ENCODE measurements at places on chromosomes 5 and 9. TPM values are rescaled to one million over a fixed set of nuclear protein-coding genes. Genes with fewer than 3 reads are reported as not detected.

The NUTM2G gene
- total RNA-seq: not detected

The NOL6 gene
- total RNA-seq: 32.4 TPM

The MYO10 gene
- 61.2 TPM for total RNA-seq

The AK8 gene
- total RNA-seq: 0.32 TPM

The MOB3B gene
- total RNA-seq: 0.43 TPM

The GPR21 gene
- total RNA-seq: 1.9 TPM

The ALDOB gene
- not detected for total RNA-seq

The CCL27 gene
- not detected for total RNA-seq

The WNT8A gene
- not detected for total RNA-seq

The NEUROG1 gene
- not detected for total RNA-seq

The GCNT4 gene
- 46.2 TPM for total RNA-seq

The SLC36A3 gene
- total RNA-seq: not detected

The IRX4 gene
- not detected for total RNA-seq

The CAVIN4 gene
- 1.3 TPM for total RNA-seq

The GFI1B gene
- total RNA-seq: 0.32 TPM

The TAF11L5 gene
- total RNA-seq: not detected

The PCDHB10 gene
- total RNA-seq: under 0.01 TPM

The SH3PXD2B gene
- 32.2 TPM for total RNA-seq

The C9orf153 gene
- not detected for total RNA-seq

The PLGRKT gene
- 20.3 TPM for total RNA-seq

The ECM2 gene
- total RNA-seq: 2.6 TPM

The TTC16 gene
- total RNA-seq: not detected

The NUP155 gene
- 32.2 TPM for total RNA-seq

The IL17B gene
- total RNA-seq: not detected

The FGF18 gene
- total RNA-seq: under 0.01 TPM

The PRDM9 gene
- not detected for total RNA-seq

The PCDHB2 gene
- total RNA-seq: 0.32 TPM

The TICAM2 gene
- 7.1 TPM for total RNA-seq

The ADAMTS13 gene
- total RNA-seq: 1.3 TPM

The FOXD4L3 gene
- not detected for total RNA-seq

The RANBP17 gene
- total RNA-seq: 33.7 TPM

The ABO gene
- total RNA-seq: not detected

The SHB gene
- 19.9 TPM for total RNA-seq

The PCDHB14 gene
- total RNA-seq: 0.43 TPM

The SLC34A3 gene
- under 0.01 TPM for total RNA-seq

The SPATA31E1 gene
- total RNA-seq: not detected
